NT2/D1 (cell line): ENCODE measurements at places on chromosomes 13 and 19.

- DNase-seq: peak; percentile 66
Observed at GRCh38 chr19:44093931-44094765, at the start of gene ZNF224. TSS of gene ZNF224 (plus strand) at chr19:44094361. CDS start at chr19:44097874, 3,513 bp downstream.

- DNase-seq: no peak
Observed at GRCh38 chr19:30353394-30353945, 18.7 kb upstream of the ZNF536 start.

GRCh38 chr19:3020321-3020960, 8.6 kb downstream of the TLE2 start:
- no peak for DNase-seq

DNA sequence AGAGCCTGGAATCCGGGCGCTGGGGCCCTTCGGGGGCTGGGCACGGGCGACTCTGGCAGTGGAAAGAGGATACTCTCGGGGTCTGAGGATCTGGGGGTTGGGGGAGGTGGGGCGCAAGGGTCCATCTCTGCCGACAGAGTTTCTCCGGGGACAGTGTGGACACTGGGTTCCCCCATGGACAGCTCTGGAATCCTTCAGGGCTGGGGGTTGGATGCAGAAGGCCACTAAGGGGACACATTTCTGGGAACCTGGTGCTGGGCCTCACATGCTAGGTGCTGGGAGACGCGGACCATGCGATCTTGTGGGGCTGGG, 2.3 kb downstream of the TGFBR3L start:
- DNase-seq: no peak

DNA sequence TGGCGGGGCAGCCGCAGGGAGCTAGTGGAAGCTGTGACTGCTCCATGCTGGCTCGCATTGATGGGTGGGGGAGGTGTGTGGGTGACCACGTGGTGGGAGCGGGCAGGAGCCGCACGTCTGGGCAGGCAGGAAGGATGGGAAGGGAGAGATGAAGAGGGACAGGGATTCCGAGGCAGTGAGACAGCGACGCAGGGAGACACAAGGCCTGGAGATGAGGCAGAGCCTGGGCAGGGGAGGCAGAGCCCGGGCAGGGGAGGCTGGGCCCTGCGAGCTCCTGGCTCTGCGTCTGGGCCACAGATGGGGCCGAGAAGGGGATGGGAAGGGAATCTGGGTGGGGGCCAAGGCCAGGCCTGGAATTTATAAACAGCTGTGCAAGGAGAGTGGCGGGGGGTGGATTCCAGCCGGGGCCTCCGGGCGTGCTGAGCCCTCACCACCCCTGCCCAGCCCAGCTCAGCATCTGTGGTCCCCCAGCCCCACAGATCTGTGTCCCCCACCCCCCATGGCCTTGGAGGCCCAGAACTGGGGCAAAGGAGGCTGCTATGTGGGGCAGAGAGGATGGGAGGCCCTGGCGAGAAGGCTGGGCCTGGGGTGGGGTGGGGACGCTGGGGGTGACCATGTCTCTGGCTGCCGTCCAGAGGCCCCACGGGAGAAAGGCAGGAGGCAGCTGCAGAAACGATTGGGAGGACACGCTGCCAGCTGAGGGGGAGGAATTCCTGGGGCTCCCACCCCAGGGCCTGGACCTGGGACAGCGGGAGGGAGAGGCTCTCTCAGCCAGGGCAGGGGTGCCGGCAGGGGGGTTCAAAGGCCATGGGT, 6.0 kb downstream of the EHD2 start:
- DNase-seq: no peak

DNA sequence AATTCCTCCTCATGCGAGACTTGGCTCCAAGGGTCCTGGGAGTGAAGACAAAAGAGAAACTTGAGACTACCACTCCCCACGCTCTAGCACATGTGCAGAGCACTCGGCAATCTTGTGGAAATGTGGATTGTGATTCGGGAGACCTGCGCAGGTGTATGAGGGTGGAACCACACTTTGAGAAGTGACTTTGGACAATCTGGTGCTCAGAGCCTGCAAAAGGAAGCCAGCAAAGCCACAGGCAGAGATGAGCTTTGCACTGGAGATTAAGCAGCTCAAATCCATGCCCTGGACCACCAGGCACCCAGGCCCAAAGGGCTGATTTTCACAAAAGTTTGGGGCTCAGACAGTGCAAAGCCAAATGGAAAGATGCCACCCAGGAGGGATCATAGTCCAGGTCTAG, 162.5 kb upstream of the TSHZ3 start:
- DNase-seq: no peak

GRCh38 chr19:5340637-5341447, at the start of gene PTPRS:
TSS of gene PTPRS (minus strand) at chr19:5340812. CDS start at chr19:5286140, 54,672 bp downstream.
- peak; percentile 68 for DNase-seq

- no peak for DNase-seq
Observed at GRCh38 chr13:105463011-105463501, 1072.4 kb downstream of the EFNB2 start.

DNA sequence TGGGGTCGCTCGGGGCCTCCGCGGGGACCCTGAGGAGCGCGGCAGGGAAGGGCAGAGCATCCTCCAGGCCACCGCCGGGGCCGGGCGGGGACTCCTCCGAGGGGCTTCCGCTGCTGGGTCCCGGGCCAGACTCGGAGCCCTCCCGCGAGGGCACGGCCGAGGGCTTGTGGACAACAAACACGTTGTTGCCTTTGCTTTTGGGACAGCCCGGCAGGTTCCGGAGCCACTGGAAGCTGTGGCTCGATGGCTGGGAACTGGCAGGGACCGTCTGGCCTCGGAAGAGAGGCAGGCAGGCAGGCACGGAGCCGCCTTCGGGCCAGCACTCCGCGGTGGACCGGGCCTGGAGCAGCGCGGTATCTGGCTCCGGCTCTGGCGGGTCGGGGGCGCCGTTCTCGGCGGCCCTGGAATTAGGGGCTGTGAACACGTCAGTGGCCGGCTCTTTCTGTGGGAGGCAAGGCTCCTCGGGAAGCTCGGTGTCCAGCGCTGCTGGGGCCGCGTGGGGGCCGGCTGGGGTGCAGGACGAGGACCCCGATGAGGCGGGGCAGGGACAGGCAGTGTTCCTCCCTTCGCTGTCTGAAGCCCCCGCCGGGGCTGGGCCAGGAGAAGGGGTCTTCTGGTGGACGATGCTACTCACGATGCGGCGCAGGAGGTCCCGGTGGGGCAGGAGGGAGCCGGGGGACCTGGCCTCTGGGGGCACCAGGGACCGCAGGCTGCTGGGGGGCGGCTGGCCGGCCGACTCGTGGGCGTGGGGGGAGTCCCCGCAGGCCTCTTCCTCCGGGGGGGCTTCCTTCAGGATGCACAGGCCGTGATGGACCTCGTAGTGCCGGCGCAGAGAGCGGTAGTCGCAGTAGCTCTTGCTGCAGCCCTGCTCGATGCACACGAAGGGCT, 27.6 kb downstream of the ZNF541 start:
- no peak for DNase-seq

GRCh38 chr13:22967669-22968068, 213.1 kb upstream of the SGCG start:
- DNase-seq: no peak

- peak; percentile 51 for DNase-seq
Observed at GRCh38 chr19:35963514-35963913, 27.3 kb downstream of the LRFN3 start.

- DNase-seq: no peak
Observed at GRCh38 chr19:17005000-17005399, 21.6 kb downstream of the CPAMD8 start.

GRCh38 chr13:47545201-47546024, 455.7 kb downstream of the SUCLA2 start:
- no peak for DNase-seq

DNA sequence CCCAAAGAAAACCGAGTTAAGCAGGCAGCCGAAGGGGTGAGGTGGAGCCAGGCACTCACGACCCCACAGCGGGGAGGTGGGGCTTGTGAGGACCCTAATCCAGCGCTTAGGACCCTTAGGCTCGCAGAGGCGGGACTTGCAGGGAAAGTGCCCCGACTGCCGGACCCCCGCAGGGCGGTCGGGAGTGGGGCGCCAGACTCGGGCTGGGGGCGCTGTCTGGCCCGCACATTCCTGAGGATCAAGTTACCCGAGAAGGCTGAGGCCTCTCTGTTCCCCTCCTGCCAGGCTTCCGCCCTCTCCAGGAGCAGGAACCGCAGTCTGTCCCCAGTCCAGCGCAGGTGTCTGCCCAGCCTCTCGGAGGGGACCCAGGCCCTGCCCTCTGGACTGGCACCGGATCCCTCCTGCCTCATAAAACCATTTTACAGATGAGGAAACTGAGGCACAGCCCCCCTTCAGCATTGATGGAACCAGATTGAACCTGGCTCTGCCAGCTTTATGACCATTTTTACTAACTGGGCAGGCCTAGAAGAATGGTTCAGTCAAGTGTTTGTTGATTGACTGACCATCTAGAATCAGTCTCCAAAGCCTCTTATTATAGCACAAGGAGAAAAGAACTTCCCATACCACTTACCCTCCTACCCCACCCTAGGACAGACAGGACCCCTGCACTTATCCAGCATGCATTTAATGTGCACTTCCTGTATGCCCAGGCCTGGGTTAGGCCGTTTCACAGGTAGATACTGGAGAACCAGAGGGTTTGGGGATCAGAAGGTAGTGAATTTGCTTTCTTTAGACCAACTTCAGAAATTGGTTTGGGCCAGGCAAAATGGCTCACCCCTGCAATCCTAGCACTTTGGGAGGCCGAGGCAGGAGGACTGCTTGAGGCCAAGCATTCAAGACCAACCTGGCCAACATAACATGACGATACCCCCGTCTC, 6.7 kb upstream of the JUND start:
- no peak for DNase-seq

DNA sequence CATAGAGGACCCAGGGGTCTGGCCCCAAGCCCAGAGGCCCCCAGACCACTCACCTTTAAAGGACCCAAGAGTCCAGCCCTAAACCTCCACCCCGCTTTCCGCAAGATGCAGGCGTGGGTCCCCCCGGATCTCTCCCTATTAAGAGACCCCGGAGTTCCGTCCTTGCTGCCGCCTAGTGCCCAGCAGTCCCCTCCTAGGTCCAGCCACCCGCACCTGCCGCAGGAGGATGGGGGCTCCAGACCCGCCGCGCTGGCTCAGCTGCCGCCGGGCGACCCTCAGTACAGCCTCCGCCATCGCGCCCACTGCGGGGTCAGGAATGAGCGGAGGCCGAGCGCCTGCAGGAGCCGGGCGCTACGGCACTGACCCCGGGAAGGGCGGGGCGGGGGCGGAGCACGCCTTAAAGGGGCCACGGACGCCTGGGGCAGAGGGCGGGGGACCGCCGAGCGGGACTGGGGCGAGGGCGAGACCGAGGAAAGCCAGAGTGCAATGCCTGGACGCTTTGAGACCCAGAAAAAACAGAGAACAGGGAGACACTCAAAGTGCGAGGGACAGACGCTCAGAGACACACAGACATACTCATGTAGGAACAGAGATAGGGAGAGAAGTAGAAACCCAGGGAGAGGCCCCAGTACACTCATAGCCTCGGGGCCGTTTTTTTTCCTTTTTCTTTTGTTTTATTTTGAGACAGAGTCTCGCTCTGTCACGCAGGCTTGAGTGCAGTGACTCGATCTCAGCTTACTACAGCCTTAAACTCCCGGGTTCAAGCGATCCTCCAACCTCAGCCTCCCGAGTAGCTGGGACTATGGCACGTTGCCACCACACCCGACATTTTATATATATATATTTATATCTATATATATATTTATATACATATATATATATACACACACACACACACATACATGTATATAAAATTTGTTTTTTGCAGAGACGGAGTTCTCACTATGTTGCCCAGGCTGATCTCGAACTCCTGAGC, at the start of gene ETHE1:
ETHE1 (minus strand) TSS at position 318 of the 976 bp plus-strand sequence; CDS start at position 294, 24 bp downstream.
- no peak for DNase-seq

- DNase-seq: no peak
Observed at GRCh38 chr19:45955905-45956608, 17.6 kb downstream of the NOVA2 start.

- no peak for DNase-seq
Observed at GRCh38 chr13:48977286-48977625, 1.5 kb downstream of the FNDC3A start.

GRCh38 chr19:2848616-2849015, 7.3 kb downstream of the ZNF555 start:
- no peak for DNase-seq

- no peak for DNase-seq
Observed at GRCh38 chr13:91304741-91305140, 42.7 kb upstream of the MIR17HG start.

DNA sequence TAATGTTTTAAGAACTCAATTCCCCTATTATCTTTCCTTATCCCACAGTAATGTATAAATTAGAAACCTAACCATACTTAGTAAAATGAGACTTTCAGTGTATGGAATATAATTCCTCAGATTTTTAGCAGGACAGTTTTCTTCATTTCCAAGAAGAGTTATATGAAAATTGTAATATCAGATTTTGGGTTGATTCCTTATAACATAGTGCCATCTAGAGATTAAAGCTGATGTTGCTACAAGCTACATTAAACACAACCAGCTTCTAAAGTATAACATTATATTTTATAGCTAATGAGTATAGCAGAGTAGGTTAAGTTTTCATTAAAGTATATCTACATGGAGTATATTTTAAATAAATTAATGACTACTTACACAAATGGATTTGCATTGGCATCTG, 99.7 kb upstream of the MIR17HG start:
- DNase-seq: no peak

DNA sequence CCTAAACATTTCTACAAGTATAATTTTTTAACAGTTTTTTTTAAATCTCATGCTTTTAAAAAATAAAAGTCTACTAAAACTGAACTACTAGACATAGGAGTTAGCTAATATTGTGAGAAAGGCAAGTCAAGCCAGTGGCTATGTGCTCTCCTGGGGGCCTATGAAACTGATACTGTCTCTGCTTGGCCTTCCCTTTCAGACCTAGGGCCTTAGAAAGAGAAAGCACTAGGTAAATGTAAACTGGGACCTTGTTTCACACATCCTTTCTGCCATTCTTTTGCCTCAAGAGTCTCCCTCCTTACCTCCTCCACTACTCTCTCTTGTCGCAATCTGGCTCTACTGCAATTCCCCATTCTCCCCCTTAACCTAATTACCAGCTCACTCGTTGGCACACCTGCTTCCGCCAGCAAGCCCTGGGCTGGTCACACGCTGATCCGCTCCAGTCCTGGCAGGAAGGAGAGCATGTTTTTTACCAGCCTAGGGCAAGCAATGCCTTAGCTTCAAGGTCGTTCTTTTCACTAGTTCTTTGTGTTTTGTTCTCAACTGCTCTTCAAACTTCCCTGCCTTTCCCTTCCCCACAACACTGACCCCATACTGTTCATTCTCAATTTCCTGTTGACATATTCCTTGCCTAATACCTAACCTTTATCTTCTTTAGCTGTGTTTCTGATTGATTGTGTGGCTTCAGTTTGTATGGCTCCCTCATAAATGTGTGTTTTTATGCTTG, 23.1 kb downstream of the TBC1D4 start:
- no peak for DNase-seq

GRCh38 chr13:49395451-49395865, 48.4 kb downstream of the CAB39L start:
- no peak for DNase-seq

- peak; percentile 23 for DNase-seq
Observed at GRCh38 chr19:30799865-30800755, 427.9 kb downstream of the ZNF536 start.
